Motor neuron (in vitro differentiated cells): ENCODE measurements at places on chromosomes 7 and 10. TPM values are rescaled to one million over a fixed set of nuclear protein-coding genes. Genes with fewer than 3 reads are reported as not detected.

- no peak for ATAC-seq
Measured at GRCh38 chr7:19982841-19983835, 209.7 kb upstream of the TMEM196 start.

GRCh38 chr10:79306644-79307220 is 40.5 kb upstream of the PPIF start:
- ATAC-seq: no peak

DNA sequence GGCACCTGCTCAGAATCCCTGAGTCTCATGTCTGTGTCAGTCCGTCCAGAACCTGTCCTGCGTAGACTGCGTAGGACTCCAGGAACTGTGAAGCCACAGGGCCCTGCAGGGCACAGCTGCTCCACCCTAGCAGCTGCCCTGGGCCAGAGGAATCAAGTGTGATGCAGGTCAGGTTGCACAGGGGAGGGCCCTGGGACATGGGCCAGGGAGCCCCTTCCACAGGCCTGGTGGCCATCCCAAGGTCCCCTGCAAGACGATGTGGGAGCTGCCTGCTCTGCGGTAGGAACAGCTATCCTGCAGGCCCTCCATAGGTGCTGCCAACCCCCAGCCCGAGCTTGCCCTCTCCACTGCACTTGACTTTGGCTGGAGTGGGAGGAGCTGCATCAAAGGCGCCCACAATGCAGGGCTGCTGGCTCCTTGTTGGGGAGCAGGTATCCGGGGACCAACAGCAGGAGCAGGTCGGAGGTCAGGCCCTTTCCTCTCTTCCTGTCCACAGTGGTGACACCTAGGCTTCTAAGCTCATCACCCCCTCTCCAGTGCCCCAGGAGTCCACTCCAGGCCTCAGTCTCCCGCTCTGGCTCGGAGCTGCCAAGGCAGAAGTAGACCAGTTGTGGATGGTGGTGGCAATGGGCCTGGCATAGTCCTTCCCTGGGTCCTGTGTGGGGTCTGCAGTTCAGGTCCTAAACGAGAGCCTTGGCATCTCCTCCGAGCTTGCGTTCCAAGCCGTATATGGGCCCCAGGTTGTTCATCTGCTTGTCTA is 149.1 kb downstream of the MAPK8 start:
- ATAC-seq: no peak

- no peak for ATAC-seq
Measured at GRCh38 chr10:116385994-116386809, 41.4 kb upstream of the PNLIPRP3 start.

Gene SH3PXD2A
- total RNA-seq: 9.4 and 11.3 TPM in 2 replicates
